Activated CD8-positive, alpha-beta T cell treated with anti-CD3 and anti-CD28 coated beads for 36 hours (primary cell): ENCODE measurements at places on chromosomes 4 and X. TPM values are rescaled to one million over a fixed set of nuclear protein-coding genes. Genes with fewer than 3 reads are reported as not detected.
A peak's percentile ranks its signal among the peaks of the same experiment; 100 is the strongest.

The LPAR4 gene
- not detected for total RNA-seq

The BBS12 gene
- total RNA-seq, result 0.74 TPM

The ZNF185 gene
- total RNA-seq, result 1.7 TPM

The TLR3 gene
- not detected for total RNA-seq

The SCML1 gene
- total RNA-seq, result 4.1 TPM

The THAP6 gene
- 16.6 TPM for total RNA-seq

The CLCN4 gene
- not detected for total RNA-seq

The IBSP gene
- not detected for total RNA-seq

The MRFAP1 gene
- 107 TPM for total RNA-seq

The CCKAR gene
- total RNA-seq, result not detected

- no peak for DNase-seq
These were observed 62.8 kb downstream of the SHISA3 start for GRCh38 chr4:42460043-42460442.

- no peak for DNase-seq
These were observed 79.8 kb upstream of the SMARCAD1 start for GRCh38 chr4:94127707-94128328.

DNA sequence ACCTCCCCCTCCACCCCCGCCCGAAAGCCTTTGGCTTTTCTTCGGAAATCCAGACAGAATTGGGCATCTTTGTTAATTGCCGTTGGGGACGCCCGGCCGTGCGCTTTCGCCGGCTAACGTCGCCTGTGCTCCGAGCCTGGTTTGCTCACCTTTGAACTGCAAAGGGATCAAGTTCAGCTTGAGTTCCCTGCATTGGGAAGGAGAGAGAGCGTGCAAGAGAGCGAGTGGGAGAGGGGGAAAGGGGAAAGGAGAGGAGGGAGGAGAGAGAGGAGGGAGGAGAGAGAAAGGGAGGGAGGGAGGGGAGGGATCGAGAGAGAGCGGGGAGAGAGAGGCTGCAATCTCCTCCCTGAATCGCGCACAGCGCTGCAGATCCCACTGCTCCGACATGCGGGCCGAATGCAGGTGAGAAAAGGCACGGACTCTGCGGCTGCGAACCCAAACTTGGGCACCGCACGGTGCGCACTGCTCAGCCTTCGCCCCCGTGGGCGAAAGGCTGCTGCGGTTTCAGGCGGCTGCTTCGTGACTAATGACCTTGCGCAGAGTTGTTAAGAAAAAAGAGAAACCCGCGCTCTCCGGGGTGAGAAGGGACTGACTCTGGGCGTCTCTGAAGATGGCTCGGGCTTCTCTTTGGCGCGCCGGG lies at the start of gene PCDH7:
Gene PCDH7, plus strand, starts transcription at position 349 of the 640 bp plus-strand sequence. CDS start 1,054 bp downstream, outside the sequence.
- peak; percentile 37 for DNase-seq

DNA sequence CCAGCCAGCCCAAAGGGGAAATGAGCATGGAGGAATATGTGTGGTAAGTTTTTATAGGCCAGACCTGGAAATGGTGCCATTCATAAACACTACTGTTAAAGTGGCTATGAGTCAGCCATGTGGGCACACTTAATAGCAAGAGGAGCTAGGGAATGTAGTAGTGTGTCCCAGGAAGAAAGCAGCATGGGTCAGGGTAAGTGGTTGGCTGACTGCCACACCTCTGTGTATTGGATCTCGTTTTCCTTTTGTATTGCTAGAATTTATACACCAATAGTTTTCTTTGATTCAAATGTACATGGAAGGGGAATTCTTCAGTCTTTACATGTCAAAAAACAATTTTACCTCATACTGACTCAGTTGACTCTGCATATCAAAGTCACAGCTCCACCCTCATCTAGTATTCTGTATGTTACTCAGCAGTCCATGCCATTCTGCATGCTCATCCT lies 22.9 kb upstream of the SGMS2 start:
- DNase-seq, result no peak

DNA sequence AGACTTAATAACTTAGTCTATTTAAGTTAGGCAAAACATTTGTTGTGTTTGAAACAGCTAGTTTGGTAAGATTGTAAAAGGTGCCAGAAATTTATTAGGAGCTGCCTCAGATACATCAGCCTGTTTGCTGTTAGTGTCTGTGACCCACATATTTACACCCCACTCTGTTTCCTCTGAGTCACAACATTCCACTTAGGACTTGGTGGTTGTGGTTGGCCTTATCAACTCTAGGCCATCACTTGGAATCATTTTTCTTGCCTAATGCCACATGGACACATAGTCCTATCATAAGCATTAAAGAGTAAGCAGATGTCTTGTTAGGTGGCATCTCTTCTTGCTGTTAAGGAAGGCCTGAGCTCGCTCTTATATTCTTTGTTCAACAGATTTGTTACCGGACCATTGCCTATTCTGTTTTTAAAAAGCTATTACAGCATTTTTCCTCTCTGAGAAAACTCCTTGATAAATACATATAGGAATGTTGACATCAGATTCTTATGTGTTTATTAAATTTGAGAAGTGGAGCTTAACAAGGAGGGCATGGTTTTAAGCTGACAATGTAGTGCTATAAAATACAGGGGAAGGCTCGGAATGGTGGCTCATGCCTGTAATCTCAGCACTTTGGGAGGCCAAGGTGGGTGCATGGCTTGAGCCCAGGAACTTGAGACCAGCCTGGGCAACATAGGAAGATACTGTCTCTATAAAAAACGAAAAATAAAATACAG lies 51.2 kb upstream of the PGRMC2 start:
- no peak for DNase-seq

- no peak for DNase-seq
These were observed 141.9 kb upstream of the ANXA3 start for GRCh38 chr4:78409612-78410202.

DNA sequence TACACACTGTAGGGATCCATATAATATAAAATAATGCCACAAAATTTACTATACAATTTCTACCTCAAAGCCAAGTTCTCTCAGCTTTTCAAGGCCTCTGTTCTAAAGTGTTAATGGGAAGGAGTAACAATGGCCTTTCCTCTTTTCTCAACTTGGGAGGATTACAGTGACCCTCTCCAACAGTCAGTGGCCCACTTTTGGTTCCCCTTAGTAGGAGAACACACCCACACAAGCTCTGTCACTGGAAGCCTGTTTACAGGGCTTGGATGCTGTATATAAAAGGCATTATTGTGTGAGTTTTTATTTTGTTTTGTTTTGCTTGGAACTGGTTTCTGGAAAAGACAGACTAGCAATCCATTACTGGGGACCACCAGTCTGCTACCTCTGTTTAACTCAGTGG lies 1.8 kb downstream of the ARHGEF6 start:
- no peak for DNase-seq

DNA sequence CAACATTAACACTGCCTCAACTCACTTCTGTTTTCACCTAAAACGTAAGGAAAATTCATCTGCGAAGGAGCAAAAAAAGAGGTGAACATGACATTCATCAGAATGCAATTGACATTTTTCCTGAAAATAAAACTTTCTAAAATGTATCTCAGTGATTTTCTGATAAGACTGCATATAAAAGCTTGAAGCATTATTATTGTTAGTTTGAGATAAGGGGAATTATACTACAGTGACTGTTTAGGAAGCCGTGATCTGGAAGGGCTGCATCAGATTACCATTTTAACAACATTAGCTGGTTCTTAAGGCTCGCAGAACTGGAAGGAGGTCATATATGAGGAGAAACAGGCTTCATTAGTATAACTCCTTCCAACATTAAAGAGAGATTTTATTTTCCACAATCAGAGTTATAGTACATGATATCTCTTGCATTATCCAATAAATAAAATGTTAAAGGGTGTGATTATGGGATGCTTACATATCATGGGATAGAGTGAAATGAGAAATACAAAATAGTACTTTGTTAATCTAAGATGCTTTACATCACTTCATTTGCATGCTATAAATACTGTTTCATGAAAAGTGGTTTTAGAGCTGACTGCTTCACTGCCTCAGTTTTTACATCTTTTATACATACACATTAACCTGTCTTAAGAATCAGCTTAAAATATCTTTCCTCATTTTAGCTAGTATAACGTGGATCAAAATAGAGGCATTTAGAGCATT lies 1820.1 kb upstream of the TENM3 start:
- no peak for DNase-seq

DNA sequence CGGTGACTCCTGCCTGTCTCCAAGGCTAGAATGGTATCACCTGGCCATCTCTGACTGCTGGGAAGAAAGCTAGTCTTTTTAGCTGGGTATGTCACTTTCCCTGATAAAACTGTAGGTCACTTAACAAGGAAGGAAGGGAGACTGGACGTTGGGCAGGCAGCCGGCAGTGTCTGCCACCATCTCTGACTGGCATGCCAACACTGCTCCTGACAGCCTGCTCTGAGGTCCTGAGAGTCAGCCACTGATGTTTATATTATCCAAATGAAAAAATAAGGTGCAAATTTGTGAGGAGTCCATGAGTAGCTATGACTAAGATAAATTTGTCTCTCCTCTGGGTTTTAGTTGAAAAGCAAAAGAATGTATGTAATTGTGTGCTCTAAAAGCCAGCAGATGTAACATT lies 77.2 kb downstream of the SNX25 start:
- no peak for DNase-seq

DNA sequence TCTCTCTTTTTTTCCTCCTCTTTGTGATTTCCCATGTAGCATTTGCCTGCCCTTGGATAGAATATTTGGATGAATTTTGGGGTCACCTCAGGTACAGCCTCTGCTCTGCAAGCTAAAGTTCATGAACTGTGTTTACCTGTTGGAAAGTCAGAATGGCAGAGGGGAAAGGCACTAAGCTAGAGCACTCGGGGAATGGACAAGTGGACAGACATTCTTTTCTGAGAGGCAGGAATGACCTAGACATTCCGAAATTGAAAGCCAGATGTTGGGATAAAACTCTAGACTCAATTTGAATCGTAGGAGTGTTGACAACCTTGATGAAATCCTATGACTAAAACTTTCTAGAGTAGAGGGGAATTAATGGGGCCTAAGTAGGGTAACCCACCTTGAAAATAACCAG lies 56.1 kb downstream of the LUZP4 start:
- no peak for DNase-seq
